Activated naive CD8-positive, alpha-beta T cell treated with anti-CD3 and anti-CD28 coated beads for 36 hours (primary cell): ENCODE measurements at places on chromosomes 4 and X. TPM values are rescaled to one million over a fixed set of nuclear protein-coding genes. Genes with fewer than 3 reads are reported as not detected.

- no peak overlapping the region for H3K4me3 ChIP-seq
- H3K4me1 ChIP-seq: no peaks in the 10 kb centered on the region
- no peak overlapping the region for H3K27ac ChIP-seq
- H3K27me3 ChIP-seq: no peaks in the 10 kb centered on the region
- H3K36me3 ChIP-seq: no peaks in the 10 kb centered on the region
Observed at GRCh38 chr4:152207378-152207720, 328.5 kb downstream of the FBXW7 start.

- H3K4me1 ChIP-seq: no peaks in the 10 kb centered on the region
- no peak overlapping the region for H3K4me3 ChIP-seq
- DNase-seq: peak; percentile 30
- H3K36me3 ChIP-seq: no peaks in the 10 kb centered on the region
- H3K27me3 ChIP-seq: no peaks in the 10 kb centered on the region
Observed at GRCh38 chrX:129360175-129360574, 163.1 kb downstream of the SMARCA1 start.

GRCh38 chrX:122910697-122911096, 273.4 kb upstream of the GRIA3 start:
- no peaks in the 10 kb centered on the region for H3K27me3 ChIP-seq
- H3K27ac ChIP-seq: no peak overlapping the region
- DNase-seq: no peak
- no peak overlapping the region for H3K4me3 ChIP-seq
- no peaks in the 10 kb centered on the region for H3K4me1 ChIP-seq

GRCh38 chr4:75058486-75058885, 125.6 kb downstream of the PARM1 start:
- H3K27ac ChIP-seq: no peak overlapping the region
- no peaks in the 10 kb centered on the region for H3K36me3 ChIP-seq
- DNase-seq: no peak
- H3K27me3 ChIP-seq: no peaks in the 10 kb centered on the region

DNA sequence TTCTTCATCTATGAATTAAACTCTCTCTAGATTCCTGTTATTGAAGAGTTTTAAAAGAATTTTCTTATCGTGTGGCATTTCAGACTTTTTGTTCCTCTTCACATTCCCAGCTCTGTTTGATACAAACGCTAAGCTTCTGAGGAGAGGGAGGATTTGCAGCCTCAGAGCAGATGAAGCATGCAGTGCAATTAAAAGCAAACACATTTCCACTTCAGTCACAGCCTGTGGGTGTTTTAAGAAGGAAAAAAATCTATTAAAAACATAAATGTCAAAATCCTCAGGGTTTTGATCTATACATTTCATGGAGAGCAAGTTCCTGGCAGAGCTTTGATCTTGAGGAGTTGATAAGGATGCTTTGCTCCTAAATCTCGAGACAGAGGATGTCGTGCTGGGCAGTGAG, 442.4 kb upstream of the BOD1L1 start:
- H3K4me1 ChIP-seq: no peaks in the 10 kb centered on the region
- no peak for DNase-seq
- H3K27me3 ChIP-seq: no peaks in the 10 kb centered on the region
- H3K4me3 ChIP-seq: no peak overlapping the region
- no peaks in the 10 kb centered on the region for H3K36me3 ChIP-seq

GRCh38 chrX:64150775-64151174, 54.7 kb downstream of the AMER1 start:
- peaks cover 3% of the 10 kb centered on the region for H3K36me3 ChIP-seq
- H3K4me1 ChIP-seq: no peaks in the 10 kb centered on the region
- H3K27ac ChIP-seq: no peak overlapping the region
- DNase-seq: no peak
- H3K27me3 ChIP-seq: no peaks in the 10 kb centered on the region

DNA sequence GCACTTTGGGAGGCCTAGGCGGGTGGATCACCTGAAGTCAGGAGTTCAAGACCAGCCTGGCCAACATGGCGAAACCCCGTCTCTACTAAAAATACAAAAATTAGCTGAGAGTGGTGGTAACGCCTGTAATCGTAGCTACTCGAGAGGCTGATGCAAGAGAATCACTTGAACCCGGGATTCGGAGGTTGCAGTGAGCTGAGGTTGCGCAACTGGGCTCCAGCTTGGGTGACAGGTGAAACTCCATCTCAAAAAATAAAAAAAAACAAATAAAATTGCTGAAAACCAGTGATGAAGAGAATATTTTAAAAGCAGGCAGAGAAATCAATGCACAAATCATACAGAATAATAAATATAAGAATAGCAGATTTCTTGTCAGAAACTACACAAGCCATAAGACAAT, 129.3 kb downstream of the SLIT2 start:
- no peak overlapping the region for H3K4me3 ChIP-seq
- no peaks in the 10 kb centered on the region for H3K36me3 ChIP-seq
- no peak overlapping the region for H3K27ac ChIP-seq
- H3K4me1 ChIP-seq: no peaks in the 10 kb centered on the region
- H3K27me3 ChIP-seq: no peaks in the 10 kb centered on the region

- DNase-seq: no peak
- no peaks in the 10 kb centered on the region for H3K4me1 ChIP-seq
- no peak within 1 kb of the TSS for H3K27ac ChIP-seq
- H3K36me3 ChIP-seq: no peaks in the 10 kb centered on the region
- no peak within 1 kb of the TSS for H3K4me3 ChIP-seq
Observed at GRCh38 chr4:171812665-171813525, at the start of gene GALNTL6. TSS of gene GALNTL6 (plus strand) at chr4:171813404.

DNA sequence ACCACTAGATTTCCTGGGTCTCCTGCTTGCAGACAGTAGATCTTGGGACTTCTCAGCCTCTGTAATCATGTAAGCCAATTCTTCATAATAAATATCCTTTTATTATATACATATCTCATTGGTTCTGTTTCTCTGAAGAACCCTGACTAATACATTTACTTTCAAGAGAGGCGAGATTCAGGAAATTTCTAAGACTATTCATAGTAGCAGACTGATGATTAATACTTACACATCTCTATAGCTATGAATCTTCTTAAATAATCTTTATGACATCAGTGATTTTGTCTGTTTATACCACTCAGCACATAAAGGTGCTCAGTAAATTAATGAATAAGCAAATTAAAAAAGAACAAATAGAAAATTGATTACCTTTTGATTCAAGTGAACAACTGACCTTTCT, 682.3 kb upstream of the GRID2 start:
- DNase-seq: no peak

DNA sequence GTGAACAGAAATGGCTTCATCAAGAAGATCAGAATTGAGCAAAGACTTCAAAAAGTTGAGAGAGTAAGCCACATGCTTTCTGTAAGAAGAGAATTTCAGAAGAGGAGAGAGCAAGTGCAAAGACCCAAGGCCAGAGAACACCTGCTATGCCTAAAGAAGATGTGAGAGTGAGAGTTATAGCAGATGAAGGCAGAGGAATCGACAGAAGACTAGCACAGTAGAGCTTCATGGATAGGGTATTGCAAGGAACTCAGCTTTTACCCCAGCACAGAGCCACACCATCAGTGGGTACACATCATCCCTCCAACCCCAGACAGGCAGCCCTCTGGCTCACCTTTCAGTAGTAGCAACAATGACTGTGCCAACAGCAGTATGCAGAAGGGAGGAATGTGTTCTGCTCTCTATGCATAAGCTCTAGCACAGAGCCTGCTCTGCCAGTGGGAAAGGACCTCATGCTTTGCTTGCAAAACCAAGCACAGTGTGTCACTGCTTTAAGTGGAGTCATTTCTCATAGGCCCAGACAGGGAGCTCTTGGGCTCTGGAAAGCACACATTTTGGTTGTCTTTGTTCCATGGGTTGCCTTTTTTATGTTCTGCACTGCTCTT, 318.6 kb downstream of the NAF1 start:
- H3K36me3 ChIP-seq: no peaks in the 10 kb centered on the region
- no peaks in the 10 kb centered on the region for H3K4me1 ChIP-seq
- DNase-seq: no peak
- no peak overlapping the region for H3K27ac ChIP-seq
- H3K4me3 ChIP-seq: no peak overlapping the region
- no peaks in the 10 kb centered on the region for H3K27me3 ChIP-seq

DNA sequence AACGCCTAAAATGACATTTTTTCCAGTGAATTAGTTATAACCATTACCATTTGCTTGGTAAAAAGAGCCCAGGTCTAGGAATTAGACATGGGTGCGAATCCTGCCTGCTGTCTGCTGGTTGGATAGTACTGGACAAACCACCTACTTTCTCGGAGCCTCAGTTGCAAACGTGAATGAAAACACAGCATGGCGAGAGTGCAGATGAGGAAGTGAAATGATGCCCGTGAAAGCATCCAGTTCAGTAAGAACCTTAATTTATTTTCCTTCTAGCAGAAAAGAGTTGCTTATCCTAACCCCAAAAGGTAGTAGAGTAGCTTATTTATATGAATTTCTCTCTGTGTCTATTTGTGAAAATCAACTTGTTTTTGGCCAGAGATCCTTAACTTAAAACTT, 171.4 kb upstream of the GALNT7 start:
- no peaks in the 10 kb centered on the region for H3K4me1 ChIP-seq
- H3K27ac ChIP-seq: no peak overlapping the region
- H3K27me3 ChIP-seq: peaks cover 8% of the 10 kb centered on the region
- no peaks in the 10 kb centered on the region for H3K36me3 ChIP-seq
- no peak overlapping the region for H3K4me3 ChIP-seq
- no peak for DNase-seq

DNA sequence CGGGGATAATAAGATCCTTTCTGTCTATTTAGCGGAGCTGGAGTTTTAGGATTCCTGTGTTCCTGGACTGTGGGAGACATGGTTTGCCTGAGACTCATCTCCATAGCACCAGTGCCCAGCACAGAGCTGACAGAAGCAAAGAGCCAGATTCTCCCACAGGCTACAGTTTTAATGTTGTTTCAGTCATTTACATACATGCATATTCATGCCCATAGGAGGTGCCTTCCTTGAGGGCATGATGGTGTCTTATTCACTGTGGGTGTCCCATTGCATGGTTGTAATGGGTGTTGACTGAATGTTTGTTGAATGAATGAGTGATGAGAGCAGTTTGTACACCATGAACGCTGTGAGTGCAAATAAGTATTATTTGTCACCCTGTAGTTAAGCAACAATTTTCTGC, 260.6 kb downstream of the EVC2 start:
- H3K4me1 ChIP-seq: no peaks in the 10 kb centered on the region
- no peak overlapping the region for H3K4me3 ChIP-seq
- no peaks in the 10 kb centered on the region for H3K36me3 ChIP-seq
- DNase-seq: no peak
- no peak overlapping the region for H3K27ac ChIP-seq

GRCh38 chr4:169098532-169098931, 88.5 kb upstream of the CBR4 start:
- no peaks in the 10 kb centered on the region for H3K36me3 ChIP-seq
- H3K27me3 ChIP-seq: peaks cover 4% of the 10 kb centered on the region
- peaks cover 2% of the 10 kb centered on the region for H3K4me1 ChIP-seq

GRCh38 chrX:135000516-135000915, 9.7 kb downstream of the SMIM10 start:
- no peaks in the 10 kb centered on the region for H3K36me3 ChIP-seq
- no peak overlapping the region for H3K4me3 ChIP-seq
- H3K27me3 ChIP-seq: peaks cover 4% of the 10 kb centered on the region
- DNase-seq: no peak
- peaks cover 12% of the 10 kb centered on the region for H3K4me1 ChIP-seq

- H3K27ac ChIP-seq: no peak overlapping the region
- no peak for DNase-seq
- H3K4me1 ChIP-seq: no peaks in the 10 kb centered on the region
Observed at GRCh38 chr4:120144634-120145033, 78.0 kb upstream of the MAD2L1 start.

DNA sequence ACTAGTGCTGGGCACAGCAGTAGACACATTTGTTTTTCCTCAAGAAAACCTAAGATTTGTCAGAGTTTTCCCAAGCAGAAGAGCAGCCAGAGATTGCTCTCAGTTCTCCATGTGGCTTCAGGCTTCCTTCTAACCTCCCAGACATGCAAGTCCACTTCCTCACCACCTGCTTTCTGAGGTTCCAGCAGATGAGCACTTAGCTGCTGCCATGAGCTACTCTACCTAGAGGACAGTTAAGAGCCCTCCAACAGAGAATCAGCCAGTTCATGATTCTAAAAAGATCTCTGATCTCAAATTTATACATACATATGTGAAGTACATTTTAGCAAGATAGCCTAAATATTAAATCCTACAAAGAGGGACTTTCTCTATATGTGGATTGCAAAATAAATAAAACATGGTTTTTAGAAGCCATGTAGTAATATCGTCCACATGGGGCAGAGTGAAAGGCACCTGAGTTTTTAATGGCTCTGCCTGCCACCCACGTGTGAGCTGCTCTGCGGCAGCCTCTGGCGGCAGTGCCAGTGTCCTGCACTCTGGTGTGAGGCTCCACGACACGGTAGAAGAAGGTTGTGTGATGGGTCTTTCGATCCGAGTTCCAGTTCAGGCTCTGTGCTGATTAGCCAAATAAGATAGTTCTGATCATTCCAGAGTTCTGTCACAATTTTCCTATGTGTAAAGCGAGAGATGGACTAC, 10.3 kb downstream of the CYP4V2 start:
- H3K27me3 ChIP-seq: no peaks in the 10 kb centered on the region
- H3K4me3 ChIP-seq: no peak overlapping the region
- peaks cover 3% of the 10 kb centered on the region for H3K36me3 ChIP-seq

DNA sequence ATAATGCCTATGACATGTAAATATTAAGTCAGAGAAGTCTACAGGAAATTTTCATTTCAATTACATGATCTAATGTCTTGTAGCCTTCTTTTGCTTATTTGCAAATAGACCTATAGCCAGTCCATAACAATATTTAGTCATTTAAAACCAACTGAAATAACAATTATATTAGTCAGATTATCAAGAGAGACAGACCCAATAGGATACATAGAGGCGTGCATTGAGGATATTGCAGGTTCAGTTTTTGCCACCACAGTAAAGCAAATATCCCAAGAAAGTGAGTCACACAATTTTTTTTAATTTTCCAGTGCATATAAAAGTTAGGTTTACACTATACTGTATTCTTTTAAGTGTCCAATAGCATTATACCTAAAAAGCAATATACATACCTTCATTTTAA, 349.7 kb upstream of the ATOH1 start:
- no peaks in the 10 kb centered on the region for H3K36me3 ChIP-seq
- H3K4me3 ChIP-seq: no peak overlapping the region
- DNase-seq: no peak
- H3K27me3 ChIP-seq: no peaks in the 10 kb centered on the region

GRCh38 chrX:2383735-2384134, 117.0 kb downstream of the DHRSX start:
- H3K36me3 ChIP-seq: peaks cover 9% of the 10 kb centered on the region
- no peak overlapping the region for H3K4me3 ChIP-seq
- no peaks in the 10 kb centered on the region for H3K4me1 ChIP-seq
- no peak overlapping the region for H3K27ac ChIP-seq
- no peak for DNase-seq
- H3K27me3 ChIP-seq: no peaks in the 10 kb centered on the region

- no peak overlapping the region for H3K4me3 ChIP-seq
- H3K4me1 ChIP-seq: no peaks in the 10 kb centered on the region
- H3K36me3 ChIP-seq: no peaks in the 10 kb centered on the region
- no peak for DNase-seq
- peaks cover 6% of the 10 kb centered on the region for H3K27me3 ChIP-seq
- no peak overlapping the region for H3K27ac ChIP-seq
Observed at GRCh38 chr4:185879666-185880312, 67.8 kb upstream of the SORBS2 start.

GRCh38 chr4:76540486-76540885, 105.5 kb downstream of the SHROOM3 start:
- peaks cover 5% of the 10 kb centered on the region for H3K27me3 ChIP-seq
- no peak overlapping the region for H3K27ac ChIP-seq
- DNase-seq: no peak
- H3K4me3 ChIP-seq: no peak overlapping the region
- H3K4me1 ChIP-seq: peaks cover 12% of the 10 kb centered on the region
- no peaks in the 10 kb centered on the region for H3K36me3 ChIP-seq

Gene ADGRG2
- total RNA-seq: not detected

Gene RIPPLY1
- not detected for total RNA-seq

Gene RBM47
- 0.22 TPM for total RNA-seq

Gene IL13RA1
- 0.42 TPM for total RNA-seq

Gene CXCL11
- total RNA-seq: 0.30 TPM

Gene COX18
- total RNA-seq: 24.5 TPM

Gene MMAA
- 12.8 TPM for total RNA-seq

Gene GCNA
- 1.6 TPM for total RNA-seq
